H1 (cell line): ENCODE measurements at places on chromosomes 16 and 17. TPM values are rescaled to one million over a fixed set of nuclear protein-coding genes. Genes with fewer than 3 reads are reported as not detected.
A peak's percentile ranks its signal among the peaks of the same experiment; 100 is the strongest.

The ZNF598 gene
- total RNA-seq, result 47.6 and 51.7 TPM in 2 replicates

The SLC35G6 gene
- not detected in 2 replicates for total RNA-seq

The LIMD2 gene
- 77.2 and 78.6 TPM in 2 replicates for total RNA-seq

GRCh38 chr16:75614066-75614897, 8.8 kb downstream of the ADAT1 start:
- no peak overlapping the region for H3K27ac ChIP-seq
- no peak overlapping the region for H3K4me3 ChIP-seq

DNA sequence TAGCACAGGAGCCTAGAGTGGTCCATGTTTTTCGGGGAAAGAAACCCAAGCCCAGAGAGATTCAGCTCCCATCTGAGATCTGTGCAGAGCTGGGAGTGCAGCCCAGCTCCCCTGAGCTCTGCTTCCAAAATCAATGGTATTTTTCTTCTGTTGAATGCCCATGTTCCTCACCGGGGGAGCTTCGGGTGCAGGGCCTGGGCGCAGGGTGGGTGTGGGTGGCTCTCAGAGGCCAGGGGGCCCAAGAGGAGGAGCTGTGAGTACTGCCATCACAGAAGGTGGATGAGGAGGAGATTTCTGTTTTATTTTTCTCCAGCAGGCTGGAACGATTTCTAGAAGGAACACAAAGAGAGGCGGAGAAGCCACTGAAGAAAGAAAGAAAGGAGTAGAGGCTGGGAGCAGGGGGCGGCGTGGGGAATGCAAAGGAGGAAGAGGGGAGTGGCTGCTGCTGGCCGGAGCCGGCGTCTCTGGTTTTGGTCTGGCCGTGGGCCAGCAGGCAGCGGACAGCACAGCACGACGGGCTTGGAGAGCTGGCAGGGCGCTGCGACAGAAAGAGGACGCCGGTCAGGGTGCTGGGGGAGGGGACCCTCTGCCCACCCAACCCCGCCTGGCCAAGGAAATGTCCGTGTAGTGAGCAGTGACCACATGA, 76.2 kb upstream of the KSR1 start:
- H3K27ac ChIP-seq, result no peak overlapping the region
- H3K4me1 ChIP-seq, result no peaks in the 10 kb centered on the region
- no peaks in the 10 kb centered on the region for H3K36me3 ChIP-seq
- H3K27me3 ChIP-seq, result no peaks in the 10 kb centered on the region
- no peak for DNase-seq

GRCh38 chr16:65414284-65414984, 292.6 kb upstream of the CDH11 start:
- H3K36me3 ChIP-seq, result no peaks in the 10 kb centered on the region
- no peaks in the 10 kb centered on the region for H3K27me3 ChIP-seq
- H3K27ac ChIP-seq, result no peak overlapping the region
- no peaks in the 10 kb centered on the region for H3K4me1 ChIP-seq

- H3K27me3 ChIP-seq, result no peaks in the 10 kb centered on the region
- peaks cover 32% of the 10 kb centered on the region for H3K4me1 ChIP-seq
- H3K27ac ChIP-seq, result peak overlapping the region; percentile 24; the same call in 1 of the 2 replicates
- H3K4me3 ChIP-seq, result peak overlapping the region; percentile 80
These were observed 832 bp downstream of the CARHSP1 start for GRCh38 chr16:8867932-8868415.

GRCh38 chr17:77280304-77281121, 139.7 kb downstream of the SEC14L1 start:
- no peak overlapping the region for H3K27ac ChIP-seq
- peaks cover 18% of the 10 kb centered on the region for H3K4me1 ChIP-seq
- peaks cover 22% of the 10 kb centered on the region for H3K27me3 ChIP-seq
- no peaks in the 10 kb centered on the region for H3K36me3 ChIP-seq
